ENCODE measurements at places on chromosomes 2 and 18.

- no peak for DNase-seq
Measured at GRCh38 chr2:191049728-191050639, 36.0 kb upstream of the STAT1 start.

- DNase-seq, result no peak
Measured at GRCh38 chr2:428591-428990, 140.7 kb upstream of the ALKAL2 start.

GRCh38 chr2:189179570-189179950 lies at the start of gene COL5A2:
TSS of gene COL5A2 (minus strand) at chr2:189179761. CDS start at chr2:189179604, 157 bp downstream.
- no peak for DNase-seq

DNA sequence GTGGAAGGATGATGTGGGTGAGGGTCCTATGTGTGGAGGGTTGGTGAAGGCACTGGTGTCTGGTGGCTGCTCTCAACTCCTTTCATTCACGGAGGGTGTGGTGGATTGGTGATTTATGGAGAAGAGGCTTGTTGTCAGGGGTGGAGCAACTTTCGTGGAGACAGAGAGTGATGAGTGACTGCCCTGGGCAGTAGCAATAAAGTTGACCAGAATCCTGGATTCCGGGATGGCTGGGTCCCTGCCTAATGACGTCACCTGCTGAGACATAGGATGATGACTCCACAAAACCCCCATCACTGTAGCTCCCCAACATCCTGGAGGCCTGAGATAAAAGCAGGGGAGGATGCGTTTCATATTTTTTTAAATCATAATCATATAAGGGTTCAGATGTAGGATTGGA lies 193.0 kb downstream of the ACKR3 start:
- no peak for DNase-seq

DNA sequence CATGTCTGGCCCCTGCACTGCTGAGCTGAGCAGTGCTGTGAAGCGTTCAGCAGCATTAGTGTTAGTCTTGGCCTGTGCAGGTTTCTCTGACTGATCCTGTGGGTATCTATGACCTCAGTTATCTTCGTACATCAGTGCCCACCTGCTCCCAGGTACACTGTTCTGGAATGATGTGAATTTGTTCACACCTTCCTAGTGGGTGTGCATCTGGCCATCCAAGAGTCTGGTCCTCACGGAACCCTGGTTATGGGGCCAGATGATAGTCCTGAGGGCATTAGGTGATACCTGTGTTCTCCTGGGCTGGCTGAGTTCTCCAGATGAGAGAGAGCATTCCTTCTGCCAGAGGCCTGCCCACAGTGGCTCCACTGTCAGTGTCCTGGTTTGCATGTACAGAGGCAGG lies 57.2 kb downstream of the INPP4A start:
- no peak for DNase-seq

DNA sequence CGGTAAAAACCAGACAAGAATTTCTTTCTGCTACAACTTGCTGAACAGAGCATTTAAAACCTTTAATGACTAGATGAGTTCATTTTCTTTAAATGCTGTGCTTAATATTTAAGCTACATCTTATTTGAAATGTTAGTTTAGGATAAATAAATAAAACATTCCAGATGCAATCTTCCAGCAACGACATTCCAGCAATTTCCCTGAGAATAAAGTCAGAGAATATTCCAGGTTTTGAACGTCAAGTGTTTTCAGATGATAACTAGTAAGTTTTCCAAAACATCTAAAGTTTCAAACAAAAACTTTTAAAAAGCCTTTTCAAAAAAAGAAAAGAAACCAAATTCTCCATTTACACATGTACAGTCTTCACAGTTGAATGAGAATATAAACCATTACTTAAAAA lies 104.8 kb downstream of the PPP1R1C start:
- no peak for DNase-seq

GRCh38 chr18:3401669-3402620 lies 48.0 kb upstream of the TGIF1 start:
- no peak for DNase-seq

DNA sequence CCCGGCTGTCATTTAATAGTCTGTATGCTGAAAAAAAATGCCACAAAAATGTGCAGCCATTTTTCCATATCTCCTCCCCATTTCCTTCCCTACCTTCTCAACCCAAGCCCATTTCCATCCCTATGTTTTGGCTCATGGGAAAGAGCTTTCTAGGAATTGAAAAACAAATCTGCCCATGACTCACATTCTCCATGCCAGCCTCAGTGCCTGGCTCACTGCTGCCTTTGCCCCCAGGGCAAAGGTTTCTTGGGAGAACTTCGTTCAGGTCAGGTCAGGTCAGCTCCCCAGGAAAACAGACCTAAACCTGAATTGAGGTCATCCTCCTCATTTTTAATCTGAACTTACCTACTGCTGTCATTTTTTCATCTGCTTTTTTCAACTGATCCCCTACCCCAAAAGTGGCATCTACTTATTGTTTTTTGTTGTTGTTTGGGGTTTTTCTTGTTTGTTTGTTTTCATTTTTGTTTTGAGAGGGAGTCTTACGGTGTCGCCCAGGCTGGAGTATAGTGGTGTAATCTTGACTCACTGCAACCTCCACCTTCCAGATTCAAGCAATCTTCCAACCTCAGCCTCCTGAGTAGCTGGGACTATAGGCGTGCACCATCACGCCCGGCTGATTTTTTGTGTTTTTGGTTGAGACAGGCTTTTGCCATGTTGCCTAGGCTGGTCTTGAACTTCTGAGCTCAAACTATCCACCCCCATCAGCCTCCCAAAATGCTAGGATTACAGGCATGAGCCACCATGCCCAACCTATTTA lies 66.7 kb downstream of the FECH start:
- DNase-seq, result no peak

DNA sequence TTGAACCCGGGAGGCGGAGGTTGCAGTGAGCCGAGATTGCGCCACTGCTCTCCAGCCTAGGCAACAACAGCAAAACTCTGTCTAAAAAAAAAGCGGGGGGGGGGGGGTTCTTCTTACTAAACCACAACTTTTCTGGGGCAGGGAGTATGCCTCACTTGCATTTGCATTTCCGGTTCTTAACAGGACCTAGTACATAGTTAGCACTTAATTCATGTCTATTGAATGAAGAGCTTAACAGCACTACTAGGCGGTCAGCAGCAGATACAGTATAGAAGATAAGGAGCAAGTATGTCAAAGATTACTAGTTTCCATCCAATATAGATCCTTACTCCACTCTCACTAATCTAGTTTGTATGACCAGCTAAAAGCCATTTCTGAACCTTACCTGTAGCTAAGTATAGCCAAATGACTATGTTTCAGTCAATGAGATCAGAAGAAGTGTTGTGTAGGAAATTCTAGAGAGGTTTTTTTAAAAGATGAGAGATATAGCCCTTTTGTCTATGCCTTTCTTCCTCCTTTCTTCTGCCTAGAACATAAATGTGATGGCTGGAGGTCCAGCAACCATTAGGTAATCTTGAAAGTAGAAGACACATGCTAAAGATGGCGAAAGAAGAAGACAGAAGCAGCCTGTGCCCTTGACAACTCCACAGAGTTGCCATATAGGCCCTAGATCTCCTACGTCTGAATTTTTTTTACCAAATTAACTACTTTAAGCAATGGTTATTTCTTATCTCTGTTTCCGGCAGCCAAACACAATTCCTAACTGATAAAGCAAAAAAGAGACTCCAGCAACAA lies 11.3 kb downstream of the HYCC2 start:
- no peak for DNase-seq

GRCh38 chr2:222774941-222775340 lies 85.9 kb upstream of the ACSL3 start:
- DNase-seq, result no peak

DNA sequence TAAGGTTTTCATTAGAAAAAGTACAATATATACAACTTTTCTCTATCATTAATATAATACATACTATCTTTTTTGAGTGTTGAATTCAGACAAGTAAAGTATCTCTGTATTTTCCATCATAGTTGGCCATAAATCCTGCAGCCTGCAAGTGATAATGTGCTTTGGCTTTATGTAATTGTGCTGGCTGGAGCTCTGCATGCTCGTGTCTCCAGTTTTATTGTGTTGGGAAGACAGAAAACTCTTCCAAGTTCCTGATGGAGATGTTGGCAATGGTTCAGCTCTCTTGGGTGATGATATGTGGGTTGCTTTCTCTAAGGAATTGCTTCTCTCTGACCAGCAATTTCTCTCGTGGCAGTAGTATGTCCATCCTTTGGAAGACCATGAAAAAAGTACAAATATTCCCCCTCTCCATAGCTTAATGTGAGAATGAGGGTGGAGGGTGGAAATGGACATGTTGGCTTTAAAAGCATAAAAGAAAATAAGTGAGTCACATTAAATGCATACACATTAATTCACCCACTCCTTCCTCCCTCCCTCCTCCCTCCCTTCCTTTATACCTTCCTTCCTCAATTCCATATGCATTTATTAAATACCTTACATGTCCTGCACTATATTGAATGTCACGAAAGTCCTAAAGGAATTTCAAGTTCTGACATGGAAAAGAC lies 344.2 kb downstream of the MTX2 start:
- DNase-seq, result no peak

- no peak for DNase-seq
Measured at GRCh38 chr2:197442857-197443256, 8.0 kb upstream of the SF3B1 start.

DNA sequence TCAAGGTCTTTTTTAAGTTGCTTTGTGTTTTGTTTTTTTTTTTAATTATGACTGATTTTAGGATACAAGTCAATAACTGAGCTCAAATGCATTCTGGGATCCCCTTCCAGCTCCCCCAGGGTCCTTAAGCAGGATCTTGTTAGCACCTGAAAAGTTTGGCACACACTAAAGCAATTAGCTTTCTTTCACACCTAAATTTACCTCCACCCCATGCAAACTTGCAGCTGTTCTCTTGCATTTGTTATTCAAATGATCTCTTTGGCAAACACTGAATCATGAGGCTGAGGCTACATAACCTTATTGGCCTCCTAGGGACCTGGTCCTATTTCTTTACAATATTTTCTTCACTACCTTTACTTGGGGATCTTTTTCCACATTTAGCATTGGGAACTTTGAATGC lies 2026.1 kb upstream of the CELF4 start:
- DNase-seq, result no peak

GRCh38 chr2:36993841-36994620 lies 27.7 kb upstream of the STRN start:
- DNase-seq, result no peak

GRCh38 chr18:3885209-3885792 lies 435.3 kb downstream of the TGIF1 start:
- DNase-seq, result no peak

DNA sequence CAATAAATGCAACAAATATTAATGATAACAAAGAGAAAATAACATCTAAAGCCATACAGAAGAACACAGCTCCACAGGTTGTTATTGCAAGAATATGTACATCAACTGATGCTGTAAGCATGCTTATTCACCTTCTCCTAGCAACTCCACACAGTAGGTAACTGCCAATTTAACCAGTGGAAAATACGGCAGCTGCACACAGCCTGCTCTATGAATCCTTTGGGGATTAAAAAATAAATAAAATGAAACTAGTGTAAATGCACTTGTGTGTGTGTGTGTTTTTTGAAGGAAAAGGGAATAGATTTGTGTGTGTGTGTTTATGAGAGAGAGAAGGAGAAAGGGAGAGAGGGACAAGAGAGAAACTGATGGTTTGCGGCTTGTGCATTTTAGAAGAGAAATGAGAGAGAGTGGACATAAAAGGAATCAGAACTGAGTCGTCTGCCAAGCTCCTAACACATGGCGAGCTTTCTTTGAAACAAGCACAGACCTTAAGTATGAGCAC lies 96.2 kb upstream of the PDE1A start:
- DNase-seq, result no peak

- no peak for DNase-seq
Measured at GRCh38 chr2:129709001-129709955, 270.2 kb upstream of the RAB6C start.

- DNase-seq, result no peak
Measured at GRCh38 chr2:215188078-215188477, 49.7 kb upstream of the ABCA12 start.

- DNase-seq, result no peak
Measured at GRCh38 chr2:182207049-182207746, 219.6 kb downstream of the PDE1A start.

GRCh38 chr2:44392338-44392943 lies 30.7 kb downstream of the CAMKMT start:
- no peak for DNase-seq

DNA sequence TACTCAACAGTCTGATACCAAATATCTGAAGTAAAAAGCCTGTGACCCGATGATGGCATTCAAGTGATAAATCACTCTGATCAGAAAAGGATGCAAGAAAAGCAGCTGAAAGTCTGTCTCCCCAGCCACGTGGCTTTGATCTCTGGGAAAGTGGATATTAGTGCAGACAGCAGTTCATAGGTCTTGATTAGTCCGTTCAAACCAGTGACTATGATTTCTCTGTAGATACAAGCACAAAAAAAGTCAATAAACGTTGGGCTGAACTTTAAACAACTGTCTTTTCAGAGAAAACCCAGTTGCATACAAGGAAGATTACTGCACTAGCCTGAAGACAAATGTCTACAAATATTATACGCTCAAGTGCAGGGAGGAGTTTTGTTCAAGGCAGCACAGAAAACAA lies 107.7 kb upstream of the CDC42EP3 start:
- no peak for DNase-seq

- no peak for DNase-seq
Measured at GRCh38 chr2:24054366-24055010, 4.9 kb downstream of the FKBP1B start.

DNA sequence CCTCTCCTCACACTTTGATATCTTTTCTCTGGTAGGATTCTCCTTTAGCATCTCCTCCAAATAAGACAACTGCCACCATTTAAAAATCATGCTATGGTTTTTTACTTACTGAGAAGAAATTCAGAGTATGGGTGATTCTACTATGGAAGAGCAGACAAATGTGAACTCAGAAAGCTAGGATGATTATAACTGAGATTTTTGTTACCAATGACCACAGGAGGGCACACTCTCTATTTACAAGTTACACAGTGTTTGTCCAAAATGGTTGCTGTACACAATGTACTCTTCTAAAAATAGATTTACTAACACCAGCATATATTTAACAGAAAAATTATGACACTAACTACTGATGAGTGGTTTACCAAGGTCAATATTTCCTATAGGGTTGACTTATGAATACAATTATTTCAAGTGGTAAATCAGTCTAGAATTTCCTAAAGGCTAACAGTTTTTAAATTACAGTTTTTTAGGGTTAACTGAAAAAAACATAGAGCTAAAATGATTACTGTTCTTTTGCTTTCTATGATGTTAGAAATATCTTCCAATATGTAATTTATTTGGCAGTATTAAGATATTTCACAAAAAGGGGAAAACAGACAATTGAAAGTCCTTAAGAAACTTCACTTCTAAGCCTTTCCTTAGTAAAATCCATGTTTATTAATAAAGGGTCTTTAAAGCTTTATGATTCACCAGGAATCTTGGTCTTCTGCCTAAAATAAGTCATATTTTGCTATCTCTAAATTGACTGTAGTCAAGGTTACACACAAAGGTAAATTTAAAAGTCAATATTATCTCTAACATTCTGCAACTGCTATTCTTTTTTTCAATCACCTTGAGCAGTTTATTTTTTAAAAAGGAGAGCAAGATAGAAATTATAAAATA lies 57.2 kb downstream of the MAP4K3 start:
- DNase-seq, result no peak
